ENCODE measurements at places on chromosomes 12 and 14. TPM values are rescaled to one million over a fixed set of nuclear protein-coding genes. Genes with fewer than 3 reads are reported as not detected.

The TBX3 gene
- 20.5 TPM for total RNA-seq

The HSPB8 gene
- total RNA-seq = 9.8 TPM

The CIROP gene
- total RNA-seq = 4.6 TPM

The IL31 gene
- not detected for total RNA-seq

The FOXG1 gene
- 0.79 TPM for total RNA-seq

The OAS2 gene
- 0.69 TPM for total RNA-seq

The AKAP5 gene
- total RNA-seq = under 0.01 TPM

The SLC22A17 gene
- 13.2 TPM for total RNA-seq

The IL22 gene
- total RNA-seq = not detected

The P2RX7 gene
- total RNA-seq = 0.47 TPM

The EFCAB11 gene
- total RNA-seq = 5.9 TPM

The CD9 gene
- total RNA-seq = 455 TPM

The SRRM4 gene
- not detected for total RNA-seq

The ZBTB42 gene
- total RNA-seq = 2.2 TPM

The GPX2 gene
- total RNA-seq = not detected

The PDZRN4 gene
- total RNA-seq = not detected

The HCAR1 gene
- under 0.01 TPM for total RNA-seq

The SERPINA12 gene
- not detected for total RNA-seq

The IGF1 gene
- 2.7 TPM for total RNA-seq

The BHLHE41 gene
- total RNA-seq = 2.0 TPM

The AQP2 gene
- not detected for total RNA-seq

The SLCO1C1 gene
- total RNA-seq = not detected

The OTUB2 gene
- 1.6 TPM for total RNA-seq

The SCNN1A gene
- total RNA-seq = 0.16 TPM

The LYZ gene
- total RNA-seq = not detected

The ALX1 gene
- not detected for total RNA-seq

The MRPS35 gene
- 37.4 TPM for total RNA-seq

The PDE3A gene
- total RNA-seq = 2.2 TPM

The TMED8 gene
- 3.5 TPM for total RNA-seq

Measured in bronchial smooth muscle cell (primary cell).